ENCODE measurements at places on chromosomes 5 and 9.

DNA sequence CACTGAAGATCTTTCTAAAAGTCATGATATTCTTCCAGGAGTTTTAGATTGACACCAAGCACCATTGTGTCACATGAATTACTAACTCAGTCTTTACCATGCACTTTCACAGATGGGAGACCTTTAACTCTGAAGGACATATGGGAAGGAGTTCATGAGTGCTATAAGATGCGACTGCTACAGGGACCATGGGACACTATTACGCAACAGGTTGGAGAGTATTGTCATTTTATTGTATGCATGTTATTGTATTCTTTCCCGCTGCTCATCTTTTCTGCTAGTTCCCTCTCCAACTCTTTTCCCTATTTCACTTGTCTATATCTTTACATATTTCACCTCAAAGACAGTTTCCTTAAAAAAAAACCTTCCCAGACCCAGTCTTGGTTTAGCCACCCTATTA is 99.8 kb downstream of the RPS23 start:
- no peak for DNase-seq

DNA sequence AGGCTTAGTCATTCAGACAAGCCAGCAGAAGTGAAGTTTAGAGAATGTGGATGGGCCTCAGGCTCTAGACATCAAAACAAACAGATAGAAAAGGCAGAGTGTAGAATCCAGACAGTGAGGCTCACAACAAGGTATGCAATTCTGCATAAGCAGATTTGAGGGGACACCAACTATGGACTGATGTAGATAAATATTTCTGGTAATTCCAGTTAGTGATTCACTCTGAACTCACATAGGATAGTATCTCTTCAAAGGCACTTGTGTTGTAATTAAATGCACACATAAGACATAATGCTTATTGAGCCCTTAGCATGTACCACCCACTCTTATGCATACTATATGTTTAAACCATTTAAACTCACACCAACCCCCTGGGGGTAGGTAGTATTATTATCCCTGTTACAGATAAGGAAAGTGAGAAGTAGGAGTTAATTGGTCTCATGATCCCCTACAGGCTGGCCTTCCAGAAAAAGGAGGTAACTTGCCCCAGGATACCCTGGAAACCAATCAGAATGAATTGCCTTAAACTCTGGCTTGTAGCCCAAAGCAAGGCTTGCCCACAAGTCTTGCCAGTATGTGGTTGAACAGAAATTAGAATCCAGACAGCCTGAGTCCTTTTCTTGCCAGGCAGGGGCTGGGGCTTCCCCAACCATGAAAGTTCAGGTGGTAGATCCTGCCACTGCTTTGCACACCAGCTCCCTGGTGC is 39.5 kb upstream of the HSPB3 start:
- no peak for DNase-seq

DNA sequence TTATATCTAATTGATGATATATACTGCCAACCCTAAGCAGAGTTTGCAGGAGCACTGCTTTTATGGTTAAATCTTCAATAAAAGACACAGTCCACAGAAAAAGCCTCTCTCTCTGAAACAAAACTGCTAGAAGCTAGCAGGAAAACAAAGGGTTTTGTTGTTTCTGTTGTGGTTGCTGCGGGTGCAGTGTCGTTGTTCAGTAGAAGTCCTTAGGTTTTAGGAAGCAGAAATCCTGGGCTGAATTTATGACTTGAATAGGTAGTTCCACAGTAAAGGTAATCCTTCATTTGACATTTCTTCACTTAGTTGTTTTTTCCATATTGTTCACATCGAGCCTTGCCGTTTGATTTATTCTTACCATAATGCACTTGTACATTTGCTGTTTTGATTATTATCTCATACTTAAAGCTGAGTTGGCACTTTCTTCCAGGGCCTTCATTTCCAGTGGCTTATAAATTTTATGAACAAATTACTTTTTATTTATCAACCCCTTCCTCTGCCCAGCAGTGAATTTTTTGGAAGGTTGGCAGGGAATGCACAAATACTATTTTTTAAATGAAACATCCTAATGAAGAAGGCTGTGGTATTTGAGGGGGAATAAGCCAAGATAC is 209.6 kb upstream of the SLC30A5 start:
- DNase-seq, result no peak

DNA sequence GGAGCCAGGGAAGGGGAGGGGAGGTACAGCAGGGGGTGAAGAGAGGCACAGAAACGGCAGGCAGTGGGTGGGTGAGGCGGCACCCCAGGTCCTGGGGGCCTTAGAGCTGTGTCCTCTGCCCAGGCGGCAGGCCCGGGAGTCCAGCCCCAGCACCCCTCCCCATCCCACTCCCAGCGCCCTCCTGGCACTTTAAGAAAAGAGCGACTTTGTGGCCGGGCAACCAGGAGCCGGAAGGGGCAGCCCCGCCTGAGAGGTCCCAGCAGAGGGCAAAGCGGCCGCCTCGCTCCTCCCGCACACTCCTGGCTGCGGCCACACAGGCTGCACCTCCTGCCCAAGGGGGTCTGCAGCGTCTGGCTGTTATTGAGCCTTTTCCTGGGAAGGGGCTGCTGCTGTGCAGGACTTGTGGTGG is 42.6 kb downstream of the NACC2 start:
- DNase-seq, result no peak

GRCh38 chr9:121156263-121156731 is 45.4 kb downstream of the RAB14 start:
- no peak for DNase-seq

- DNase-seq, result no peak
Observed at GRCh38 chr5:142293486-142293885, 31.3 kb downstream of the SPRY4 start.

DNA sequence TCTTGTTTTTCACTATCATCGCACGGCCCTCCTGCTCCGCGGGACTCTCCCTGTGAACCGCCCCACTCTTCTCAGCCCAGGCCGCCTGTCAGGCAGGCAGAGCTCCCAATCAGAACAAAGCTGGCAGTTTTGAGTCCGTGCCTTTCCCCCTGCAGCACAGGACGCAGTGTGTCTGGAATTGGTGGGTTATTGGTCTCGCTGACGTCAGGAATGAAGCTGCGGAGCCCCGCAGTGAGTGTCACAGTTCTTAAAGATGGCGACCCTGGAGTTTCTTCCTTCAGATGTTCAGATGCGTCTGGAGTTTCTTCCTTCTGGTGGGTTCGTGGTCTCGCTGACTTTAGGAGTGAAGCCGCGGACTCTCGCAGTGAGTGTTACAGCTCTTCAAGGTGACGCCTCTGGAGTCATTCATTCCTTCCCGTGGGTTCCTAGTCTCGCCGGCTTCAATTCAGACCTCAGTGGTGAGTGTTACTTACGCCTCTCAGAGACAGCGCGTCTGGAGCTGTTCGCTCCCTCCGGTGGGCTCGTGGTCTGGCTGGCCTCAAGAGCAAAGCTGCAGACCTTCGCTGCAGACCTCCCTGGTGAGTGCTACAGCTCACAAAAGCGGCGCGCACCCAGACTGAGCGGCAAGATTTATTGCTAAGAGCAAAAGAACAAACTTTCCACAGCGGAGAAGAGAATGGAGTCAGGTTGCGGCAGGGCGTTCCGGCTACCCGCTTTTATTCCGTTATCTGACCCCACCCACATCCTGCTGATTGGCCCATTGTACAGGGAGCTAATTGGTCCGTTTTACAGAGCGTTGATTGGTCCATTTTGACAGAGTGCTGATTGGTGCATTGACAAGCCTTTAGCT is 7.4 kb downstream of the ZDHHC11B start:
- DNase-seq, result no peak

- no peak for DNase-seq
Observed at GRCh38 chr5:110785356-110785755, 46.5 kb downstream of the SLC25A46 start.

DNA sequence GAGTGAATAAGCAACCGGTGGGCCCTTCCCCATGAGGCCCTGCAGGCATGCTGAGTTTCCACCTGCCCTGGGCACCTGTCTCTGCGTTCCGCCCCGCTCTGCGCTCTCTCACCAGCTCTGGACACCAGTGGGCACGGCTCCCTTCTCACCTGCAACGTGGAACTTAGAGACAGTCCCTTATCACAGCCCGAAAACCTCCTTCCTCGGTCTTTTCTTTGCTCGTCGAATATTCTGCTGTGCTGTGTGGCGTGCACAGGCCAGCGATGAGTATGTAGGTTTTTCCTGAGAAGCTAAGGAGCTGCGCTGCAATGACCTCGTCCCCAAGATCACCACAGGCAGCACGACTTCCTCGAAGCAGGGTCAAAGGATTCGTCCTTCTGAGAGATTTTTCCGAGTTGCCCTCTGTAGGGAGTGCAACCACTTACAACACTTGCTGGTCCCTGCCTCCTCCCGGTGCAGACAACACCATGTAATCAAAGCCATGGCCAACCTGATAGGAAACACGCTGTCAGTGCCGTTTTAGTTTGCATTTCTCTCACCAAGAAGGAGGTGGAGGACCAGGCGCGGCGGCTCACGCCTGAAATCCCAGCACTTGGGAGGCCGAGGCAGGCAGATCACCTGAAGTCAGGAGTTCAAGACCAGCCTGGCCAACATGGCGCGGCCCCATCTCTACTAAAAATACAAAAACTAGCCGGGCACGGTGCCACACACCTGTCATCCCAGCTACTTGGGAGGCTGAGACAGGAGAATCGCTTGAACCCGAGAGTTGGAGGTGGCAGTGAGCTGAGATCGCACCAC is 27.2 kb upstream of the NOTCH1 start:
- no peak for DNase-seq

GRCh38 chr5:97297704-97298091 is 114.7 kb upstream of the RIOK2 start:
- no peak for DNase-seq

- DNase-seq, result no peak
Observed at GRCh38 chr5:102916109-102916508, 161.0 kb downstream of the PAM start.

DNA sequence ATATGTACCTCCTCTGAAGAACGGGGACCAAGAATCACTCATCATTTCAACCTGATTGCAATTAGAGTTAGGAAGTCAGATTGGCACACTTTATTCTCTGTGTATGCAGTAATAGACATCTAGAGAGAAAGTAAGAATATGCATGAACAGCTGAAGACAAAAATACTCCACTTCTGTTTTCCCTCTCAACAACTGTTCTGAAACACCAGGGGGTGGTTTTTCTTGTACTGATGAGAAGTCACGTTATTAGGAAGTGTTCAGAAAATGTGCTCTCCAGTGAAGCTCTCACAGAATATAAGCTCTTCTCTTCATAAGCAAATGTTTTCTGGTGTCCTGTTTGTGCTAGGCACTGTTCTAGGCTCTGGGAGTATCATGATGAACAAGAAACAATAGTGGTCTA is 531.7 kb upstream of the C9orf72 start:
- DNase-seq, result no peak

DNA sequence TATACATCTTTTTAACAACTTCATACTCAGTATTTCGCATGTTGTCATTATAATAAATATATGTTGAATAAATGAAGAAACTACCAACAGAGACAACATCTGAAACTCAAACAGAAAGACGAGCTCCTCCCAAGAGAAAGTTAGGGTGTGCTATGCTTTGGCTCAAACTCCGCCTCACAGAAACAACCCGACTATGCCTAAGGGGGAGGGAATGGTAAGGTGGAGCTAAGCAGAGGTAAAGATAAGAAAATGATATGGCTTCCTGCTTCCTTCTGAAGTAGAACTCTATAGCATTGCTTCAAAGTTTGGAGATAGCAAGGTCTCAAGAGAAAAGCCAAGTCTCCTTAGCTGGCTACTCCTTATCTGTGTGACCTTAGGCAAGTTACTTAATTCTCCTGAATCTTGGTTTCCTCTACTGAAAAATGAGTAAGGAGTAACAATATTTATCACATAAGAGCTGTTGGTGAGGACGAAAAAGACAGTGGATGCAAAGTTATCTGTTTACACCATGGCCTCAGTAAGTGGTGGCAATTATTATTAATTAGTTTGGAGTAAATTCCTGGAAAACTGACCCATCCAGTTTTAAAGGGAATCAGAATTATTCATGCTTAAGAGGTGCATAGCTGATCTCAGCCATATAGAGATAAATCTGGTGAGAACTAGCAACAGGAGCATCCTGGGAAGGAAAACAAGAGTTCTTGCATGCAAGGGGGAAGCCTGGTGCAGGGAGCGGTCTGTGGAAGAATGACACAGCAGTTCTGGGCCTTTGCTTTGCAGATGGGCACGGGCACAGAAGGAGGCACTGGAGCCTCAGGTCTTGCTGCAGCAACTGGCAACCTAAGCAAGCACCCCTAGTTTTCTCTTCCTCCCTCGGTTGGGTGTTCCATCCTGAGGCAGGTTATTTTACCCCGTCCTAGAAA is 73.3 kb downstream of the GLIS3 start:
- DNase-seq, result no peak

DNA sequence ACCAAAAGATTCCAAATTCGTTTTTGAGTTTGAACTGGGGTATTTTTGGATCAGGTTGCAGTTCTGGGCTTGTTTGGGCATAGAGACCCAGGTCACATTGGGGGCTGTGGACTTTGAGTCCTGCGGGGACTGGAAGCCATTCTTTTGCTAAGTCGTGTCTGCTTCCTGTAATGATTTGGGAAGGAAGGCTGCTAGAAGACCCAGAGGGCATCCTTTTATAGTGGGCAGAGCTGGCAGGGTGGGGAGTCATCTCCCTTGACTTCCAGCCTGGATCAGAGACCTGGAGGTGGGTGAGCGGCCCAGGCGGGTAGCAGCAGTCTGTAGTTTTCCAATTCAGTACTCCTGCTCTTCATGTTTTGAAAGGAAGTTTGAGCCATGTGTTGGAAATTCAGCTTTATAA is 11.3 kb downstream of the ZNF618 start:
- DNase-seq, result no peak

- DNase-seq, result no peak
Observed at GRCh38 chr5:4640795-4641194, 499.3 kb upstream of the ADAMTS16 start.

GRCh38 chr9:555493-555892 is 286.0 kb upstream of the DMRT1 start:
- no peak for DNase-seq

GRCh38 chr5:149674686-149675085 is 55.4 kb upstream of the PPARGC1B start:
- DNase-seq, result no peak

- no peak for DNase-seq
Observed at GRCh38 chr5:194102-194501, 2.8 kb downstream of the LRRC14B start.

DNA sequence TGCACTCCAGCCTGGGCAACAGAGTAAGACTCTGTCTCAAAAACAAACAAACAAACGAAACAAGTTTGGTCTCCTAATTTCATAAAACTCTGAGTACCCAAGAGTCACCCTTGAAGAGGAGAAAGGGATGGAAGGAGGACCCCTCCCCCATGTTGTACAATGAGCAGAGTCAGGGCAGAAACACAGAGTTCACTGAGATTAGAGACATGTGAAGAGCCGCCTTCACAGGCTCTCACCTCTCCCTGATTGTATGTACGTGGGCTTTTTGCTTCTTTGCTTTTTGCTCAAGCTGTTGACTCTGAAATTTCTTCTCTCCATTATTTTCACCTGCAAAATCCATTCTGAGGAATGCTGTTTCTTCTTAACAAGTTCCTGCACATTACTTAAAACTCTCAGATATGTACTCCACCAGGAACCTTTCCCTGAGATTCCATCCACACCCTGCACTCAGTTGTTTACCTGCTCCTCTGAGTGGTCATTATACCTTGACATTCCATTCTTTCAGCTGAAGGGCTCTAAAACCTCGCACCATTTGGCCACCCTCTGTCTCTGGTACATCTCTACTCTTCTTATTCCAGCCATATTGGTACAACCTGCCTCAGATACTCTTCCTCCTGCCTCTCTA is 44.4 kb upstream of the ABCA1 start:
- DNase-seq, result no peak
